Right atrium auricular region (tissue), 2 donors: ENCODE measurements at places on chromosomes 2 and 18.

- DNase-seq: no peak
These were observed 350.4 kb upstream of the ZC3H15 start for GRCh38 chr2:186135686-186136085.

DNA sequence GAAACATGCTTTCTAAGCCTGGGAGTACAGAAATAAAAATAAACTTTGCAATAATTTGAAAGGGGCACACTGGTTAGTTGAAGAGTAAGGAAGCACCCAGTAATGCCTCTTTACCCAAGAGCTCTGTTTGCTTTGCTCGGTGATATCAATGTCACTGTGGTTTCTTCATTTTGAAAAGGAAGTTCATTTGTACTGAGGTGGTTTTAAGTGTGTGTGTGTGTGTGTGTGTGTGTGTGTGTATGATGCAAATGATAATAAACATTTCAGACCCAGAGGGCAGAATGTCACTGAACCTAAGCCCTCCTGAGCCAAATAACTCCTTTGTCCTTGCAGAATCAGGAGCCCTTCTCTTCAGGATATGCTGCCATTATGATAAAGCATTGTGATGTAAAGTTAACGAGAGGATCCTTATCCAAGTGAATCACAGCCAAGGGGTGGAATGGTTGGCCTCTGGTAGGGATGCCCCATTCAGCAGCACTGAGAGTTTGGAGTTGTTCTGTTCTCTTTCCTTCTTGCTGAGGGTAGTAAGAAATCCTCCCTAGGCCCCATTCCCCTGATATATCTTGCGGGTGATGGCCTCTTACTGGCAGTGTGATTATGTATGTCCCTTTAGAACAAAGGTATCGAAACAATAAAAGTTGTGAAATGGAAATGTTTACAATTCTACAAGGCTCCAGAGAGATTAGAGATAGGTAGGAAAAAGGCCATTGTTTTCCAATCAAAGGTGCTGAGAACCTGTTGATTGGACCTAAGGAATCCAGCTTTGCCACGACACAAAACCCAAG, 7.6 kb downstream of the ITGA6 start:
- DNase-seq: no peak

- DNase-seq: no peak
These were observed 15.1 kb downstream of the MFF start for GRCh38 chr2:227340106-227340505.

DNA sequence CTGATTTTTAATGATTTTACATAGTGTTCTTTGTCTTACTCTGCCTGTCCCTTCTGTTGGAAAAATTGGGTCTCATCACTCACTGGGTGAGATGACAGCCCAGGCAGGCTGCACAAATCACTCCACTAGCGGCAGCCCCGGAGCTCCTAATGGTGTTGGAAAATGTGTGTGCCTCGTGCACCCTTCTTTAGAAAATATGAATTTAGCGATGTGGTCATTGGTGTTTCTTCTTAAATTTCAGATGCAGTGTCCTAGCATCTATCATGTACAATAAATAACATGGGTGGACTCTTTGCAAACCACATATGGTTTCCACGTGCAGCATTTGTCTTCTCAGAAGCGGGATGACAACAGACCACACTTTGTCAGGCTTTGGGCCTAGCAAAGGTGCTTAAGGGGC, 194.2 kb downstream of the ACKR3 start:
- DNase-seq: no peak

DNA sequence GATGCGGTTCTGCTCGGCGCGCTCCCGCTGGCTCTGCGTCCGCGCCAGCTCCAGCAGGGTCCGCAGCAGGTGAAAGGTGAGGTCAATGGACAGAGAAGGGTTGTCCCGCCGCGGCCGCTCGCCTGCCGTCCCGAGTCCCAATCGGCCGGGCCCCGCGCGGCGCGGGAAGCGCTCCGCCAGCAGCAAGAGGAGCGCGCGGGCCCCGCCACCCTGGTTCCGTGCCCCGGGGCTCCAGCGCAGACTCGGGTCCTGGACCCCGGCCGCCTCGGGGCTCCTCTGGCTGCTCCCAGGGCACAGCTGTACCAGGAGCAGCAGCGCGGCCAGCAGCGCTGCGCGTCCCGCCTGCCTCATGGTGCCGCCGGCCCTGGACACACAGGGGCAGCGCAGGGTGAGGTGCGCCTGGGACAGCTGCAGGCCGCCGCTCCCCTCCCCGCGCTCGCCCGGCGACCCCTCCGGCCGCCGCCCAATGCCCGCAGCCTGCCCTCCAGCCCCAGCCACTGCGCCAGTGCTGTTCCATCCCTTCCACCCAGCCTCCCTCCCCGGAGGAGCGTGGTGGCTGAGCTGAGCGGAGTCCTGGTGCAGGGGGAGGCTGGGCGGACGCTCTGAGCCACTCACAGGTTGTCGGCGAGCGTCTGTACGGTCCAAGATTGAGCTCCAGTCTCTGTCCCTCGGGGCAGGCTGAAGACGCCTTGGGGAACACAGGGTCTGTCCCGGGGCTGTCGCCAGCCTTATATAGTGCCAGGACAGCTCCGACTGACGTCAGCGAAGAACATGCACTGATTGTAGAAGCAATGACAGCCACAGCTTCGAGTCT, 493 bp downstream of the UCN start:
- no peak for DNase-seq

DNA sequence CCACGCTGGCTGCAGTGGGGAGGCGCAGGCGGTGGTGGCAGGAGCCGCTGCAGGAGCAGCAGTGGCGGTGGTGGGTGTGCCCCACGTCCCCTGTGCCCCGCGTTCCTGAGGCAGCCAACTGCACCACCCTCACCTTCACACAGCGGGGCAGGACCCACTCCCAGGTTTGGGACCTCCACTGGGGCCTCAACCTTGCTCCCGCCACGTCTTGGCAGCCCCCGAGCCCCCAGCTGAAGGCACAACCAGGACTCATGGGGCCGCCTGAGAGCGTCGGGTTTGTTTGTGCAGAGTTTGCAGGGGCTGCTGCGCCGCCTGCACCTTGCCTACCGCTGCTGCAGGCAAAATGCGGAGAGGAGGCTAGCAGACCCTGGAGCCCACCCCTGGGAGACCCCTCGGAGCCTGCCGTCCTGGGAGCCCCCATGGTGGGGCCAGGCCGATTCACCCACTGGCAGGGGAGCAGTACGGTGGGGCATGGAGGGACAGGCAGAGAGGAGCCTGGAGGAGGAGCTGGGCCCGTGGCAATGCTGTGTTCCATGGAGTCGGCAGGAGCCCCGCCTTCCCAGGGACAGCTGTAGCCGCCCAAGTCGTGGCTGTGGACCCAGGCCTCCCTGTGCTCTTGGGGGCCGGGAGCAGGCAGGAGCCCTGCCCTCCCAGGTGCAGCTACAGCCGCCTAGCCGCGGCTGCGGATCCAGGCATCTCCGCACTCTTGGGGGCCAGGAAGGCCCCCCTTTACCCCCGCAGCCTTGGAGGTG, 14.7 kb upstream of the EML6 start:
- DNase-seq: no peak

DNA sequence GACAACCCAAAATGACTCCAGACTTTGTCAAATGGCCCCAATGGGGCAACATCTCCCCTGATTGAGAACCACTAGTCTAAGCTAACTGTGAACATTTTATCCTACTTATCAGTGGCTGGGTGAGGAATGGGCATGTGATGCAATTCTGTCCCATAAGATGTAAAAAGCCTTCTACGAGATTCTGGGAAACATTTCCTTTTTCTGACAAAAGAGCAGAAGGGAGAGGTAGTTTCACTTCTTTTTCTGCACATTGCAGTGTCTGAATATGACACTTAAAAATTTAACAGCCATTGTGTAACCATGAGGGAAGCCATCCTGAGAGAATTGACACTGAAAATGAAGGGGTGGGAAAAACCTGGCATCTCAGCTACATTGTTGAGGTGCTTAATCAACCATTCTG, 17.3 kb upstream of the MARCHF4 start:
- no peak for DNase-seq
